ENCODE measurements at places on chromosomes 13 and 19. TPM values are rescaled to one million over a fixed set of nuclear protein-coding genes. Genes with fewer than 3 reads are reported as not detected.

GRCh38 chr13:99871249-99871898 lies 100.2 kb downstream of the ZIC5 start:
- no peak overlapping the region for H3K27ac ChIP-seq
- no peaks in the 10 kb centered on the region for H3K4me1 ChIP-seq
- no peaks in the 10 kb centered on the region for H3K36me3 ChIP-seq
- H3K4me3 ChIP-seq, result no peak overlapping the region

GRCh38 chr13:67990868-67991267 lies 760.7 kb upstream of the PCDH9 start:
- no peak overlapping the region for H3K4me3 ChIP-seq
- H3K27ac ChIP-seq, result no peak overlapping the region
- DNase-seq, result no peak
- no peaks in the 10 kb centered on the region for H3K27me3 ChIP-seq
- no peaks in the 10 kb centered on the region for H3K4me1 ChIP-seq

DACH1 gene
- not detected for total RNA-seq

ZNF439 gene
- 6.0 TPM for total RNA-seq

POLR1D gene
- 162 TPM for total RNA-seq

GRCh38 chr13:112900226-112900600 lies 68.8 kb upstream of the MCF2L start:
- H3K4me1 ChIP-seq, result no peaks in the 10 kb centered on the region
- DNase-seq, result no peak
- no peak overlapping the region for H3K4me3 ChIP-seq
- no peak overlapping the region for H3K27ac ChIP-seq
- H3K27me3 ChIP-seq, result no peaks in the 10 kb centered on the region
- no peaks in the 10 kb centered on the region for H3K36me3 ChIP-seq

- H3K4me1 ChIP-seq, result no peaks in the 10 kb centered on the region
- H3K27me3 ChIP-seq, result no peaks in the 10 kb centered on the region
Measured at GRCh38 chr13:21516805-21517204, 57.7 kb upstream of the ZDHHC20 start.

DNA sequence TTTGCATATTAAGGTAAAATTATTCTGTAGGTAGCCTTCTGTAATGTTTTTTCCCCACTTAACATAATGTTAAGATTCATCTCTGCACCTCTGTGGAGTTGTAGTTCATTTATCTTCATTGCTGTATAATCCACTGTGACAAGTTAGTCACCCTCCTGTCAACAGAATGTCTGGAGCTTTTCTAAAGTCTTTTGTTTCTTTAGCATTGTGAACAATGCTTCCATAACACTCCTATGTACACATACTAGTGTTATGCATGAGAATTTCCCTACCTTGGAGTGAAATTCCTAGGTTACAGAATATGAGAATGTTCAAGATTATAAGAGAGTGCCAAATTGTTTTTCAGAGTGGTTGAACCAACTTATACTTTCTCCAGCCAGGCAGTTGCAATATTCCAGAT lies 113.5 kb downstream of the COG6 start:
- peaks cover 10% of the 10 kb centered on the region for H3K4me1 ChIP-seq
- no peak overlapping the region for H3K27ac ChIP-seq
- DNase-seq, result no peak

ADM5 gene
- total RNA-seq, result 12.0 TPM
